Pancreas (tissue), 10 donors: ENCODE measurements at places on chromosomes 5 and 9. TPM values are rescaled to one million over a fixed set of nuclear protein-coding genes. Genes with fewer than 3 reads are reported as not detected.

FBLL1 gene
- 1.3 TPM for polyA plus RNA-seq

GRCh38 chr5:78757269-78758053 is 108.9 kb upstream of the LHFPL2 start:
- DNase-seq = no peak

DNA sequence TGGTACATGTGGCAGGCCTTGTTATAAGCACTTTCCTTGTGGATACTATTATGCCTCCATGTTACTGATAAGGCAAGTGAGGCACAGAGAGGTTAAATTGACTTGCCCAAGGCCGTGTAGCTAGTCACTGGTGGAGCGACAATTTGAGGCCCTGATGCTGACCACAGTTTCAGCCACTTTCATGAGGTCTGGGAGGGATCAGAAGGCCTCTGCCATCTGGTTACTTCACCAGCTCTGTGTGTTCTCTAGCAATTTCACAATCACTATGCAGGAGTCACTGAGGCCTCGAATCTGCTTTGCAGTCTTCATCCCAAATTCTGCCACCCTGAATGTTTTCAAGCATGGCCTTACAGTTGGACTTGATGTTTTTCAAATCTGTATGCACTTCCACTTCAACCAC is 9.1 kb downstream of the LRRC70 start:
- no peak for DNase-seq

GRCh38 chr5:151717416-151717815 is 30.7 kb upstream of the SPARC start:
- DNase-seq = no peak

DNA sequence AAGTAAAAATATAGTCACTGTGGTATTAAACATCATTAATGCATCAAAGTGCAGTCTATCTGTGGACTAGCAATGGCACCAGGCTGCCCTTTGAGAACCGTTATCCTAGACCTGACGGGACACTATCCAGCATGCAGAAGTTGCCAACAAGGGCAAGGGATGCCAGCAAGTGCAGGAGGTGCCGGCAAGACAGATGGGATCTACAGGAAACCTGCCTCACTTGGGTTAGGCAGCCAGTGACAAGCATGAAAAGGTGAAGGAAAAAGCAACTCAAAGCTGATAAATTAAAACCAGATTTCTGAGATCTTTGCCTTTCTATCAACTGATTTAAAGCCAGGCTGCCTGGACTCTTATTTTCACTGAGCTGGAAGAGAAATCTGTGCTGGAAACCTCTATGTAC is 315.2 kb upstream of the PDE4D start:
- DNase-seq = no peak

GRCh38 chr5:34034534-34035327 is 8.3 kb downstream of the C1QTNF3 start:
- DNase-seq = no peak

DNA sequence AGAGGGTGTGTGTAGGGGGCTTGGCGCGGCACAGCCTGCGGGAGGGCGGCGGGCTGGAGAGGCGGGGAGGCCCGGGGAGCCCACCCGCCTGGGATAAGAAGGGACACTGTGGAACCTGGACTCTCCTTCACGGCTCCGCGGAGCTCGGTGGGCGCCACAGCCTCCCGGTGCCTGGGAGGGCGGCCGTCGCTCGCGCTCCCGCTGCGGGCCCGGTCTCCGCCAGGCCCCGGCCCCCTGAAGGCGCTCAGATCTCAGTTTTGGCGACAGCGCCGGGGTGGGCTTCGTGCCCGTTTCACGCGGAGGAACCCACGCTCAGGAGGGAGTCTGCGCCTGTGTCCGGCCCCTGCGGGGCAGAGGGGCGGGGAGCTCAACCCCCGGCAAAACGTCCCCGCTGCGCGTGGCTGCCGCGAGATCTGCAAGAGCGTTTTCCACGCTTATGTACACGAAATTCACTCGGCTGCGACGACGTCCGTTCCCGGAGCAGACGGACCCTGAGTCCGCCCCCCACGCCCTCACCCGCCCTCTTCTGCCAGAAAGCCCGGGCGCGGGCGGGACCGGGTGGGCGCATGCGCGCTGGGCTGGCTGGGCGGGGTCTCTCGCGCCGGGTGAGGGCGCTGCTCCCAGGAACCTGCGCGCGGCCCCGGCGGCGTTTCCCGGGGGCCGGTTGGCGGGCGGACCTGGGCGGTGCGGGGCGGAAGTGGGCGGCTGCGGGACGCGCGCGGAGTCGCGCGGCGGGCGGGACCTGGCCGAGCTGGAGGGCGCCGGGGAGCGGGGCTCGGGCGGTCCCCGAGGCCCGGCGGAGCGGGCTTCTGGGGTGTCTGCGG is at the start of gene NELFB:
Gene NELFB (plus strand): TSS at position 704 of the 824 bp plus-strand sequence.
- DNase-seq = peak; percentile 90

GNA14 gene
- 1.8 TPM for polyA plus RNA-seq

DNA sequence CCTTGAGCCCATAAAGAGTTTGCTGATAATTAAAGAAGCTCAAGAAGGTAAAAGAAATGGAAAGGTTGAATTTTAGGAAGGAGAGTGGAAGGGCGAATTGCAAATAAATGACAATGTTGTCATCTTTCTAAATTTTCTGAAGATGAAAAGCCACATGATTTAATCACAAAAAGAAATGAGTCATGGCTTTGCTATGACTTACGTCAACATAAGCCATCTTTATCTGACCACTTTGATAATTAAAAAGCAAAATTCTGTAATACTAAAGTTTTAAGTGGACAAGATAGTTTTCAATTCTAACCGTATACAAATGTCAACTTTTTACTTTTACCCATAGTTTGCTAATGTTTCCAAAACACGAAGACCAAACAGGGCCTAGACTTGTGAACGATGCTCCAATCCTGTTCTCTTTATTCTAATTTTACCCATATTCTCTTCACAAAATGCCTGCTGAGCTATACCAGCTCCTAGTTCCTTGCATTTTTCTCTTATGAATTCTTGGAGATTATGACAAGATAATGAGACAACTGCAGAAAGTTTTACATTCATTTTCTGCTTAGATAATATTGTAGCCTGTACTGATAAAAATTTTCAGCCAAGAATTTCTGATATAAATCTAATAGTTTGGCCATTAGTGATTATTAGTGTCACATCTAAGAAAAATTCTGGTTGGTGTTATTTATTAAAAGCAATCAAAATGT is 21.8 kb upstream of the PRUNE2 start:
- no peak for DNase-seq

- DNase-seq = no peak
These were observed 112.2 kb downstream of the MTX3 start for GRCh38 chr5:79878721-79879336.

DNA sequence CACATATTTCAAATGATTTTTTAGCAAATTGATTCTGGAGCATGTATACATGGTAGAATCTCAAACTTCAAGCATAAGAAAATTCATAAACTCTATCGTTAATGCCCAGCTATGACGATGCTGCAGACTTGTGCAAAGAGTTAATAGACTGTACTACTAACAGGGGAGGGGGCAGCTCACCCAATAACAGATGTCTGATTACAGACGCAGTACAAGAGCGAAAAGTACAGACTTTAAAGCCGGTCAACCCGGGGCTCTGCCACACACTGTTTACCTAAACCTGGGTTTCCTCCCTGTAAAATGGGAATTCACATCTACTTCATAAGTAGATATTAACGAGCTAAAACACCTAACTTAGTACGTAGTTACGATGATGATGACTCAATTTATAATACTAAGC is 651 bp downstream of the TRIM23 start:
- DNase-seq = no peak
